Myocyte (in vitro differentiated cells): ENCODE measurements at places on chromosomes 1 and 21. TPM values are rescaled to one million over a fixed set of nuclear protein-coding genes. Genes with fewer than 3 reads are reported as not detected.

Gene FAM43B
- 0.08 TPM in 1 of 2 replicates, not detected in the other for total RNA-seq

Gene ELAVL4
- total RNA-seq: not detected in 2 replicates

Gene DYNLT5
- 0.26 TPM in 1 of 2 replicates, not detected in the other for total RNA-seq

Gene SLC45A3
- total RNA-seq: 12.1 and 12.7 TPM in 2 replicates

Gene LHX8
- total RNA-seq: not detected in 2 replicates

Gene TNNI3K
- total RNA-seq: 0.57 and 0.70 TPM in 2 replicates

Gene LHX4
- 0.40 and 0.94 TPM in 2 replicates for total RNA-seq

Gene TNFSF4
- total RNA-seq: 4.3 and 8.7 TPM in 2 replicates

Gene CFAP107
- not detected in 2 replicates for total RNA-seq

Gene ADCY10
- not detected in 2 replicates for total RNA-seq

Gene LRRC42
- 35.7 and 39.9 TPM in 2 replicates for total RNA-seq

Gene SPATA46
- not detected in 2 replicates for total RNA-seq

Gene CNIH3
- 6.3 and 14.7 TPM in 2 replicates for total RNA-seq

Gene TESK2
- 1.1 and 1.7 TPM in 2 replicates for total RNA-seq

Gene FCGR3A
- not detected in 2 replicates for total RNA-seq

Gene DCLRE1B
- 4.2 and 5.3 TPM in 2 replicates for total RNA-seq

Gene CXADR
- not detected in 2 replicates for total RNA-seq

Gene KRTAP12-2
- total RNA-seq: not detected in 2 replicates

Gene OR2T11
- total RNA-seq: not detected in 2 replicates

Gene UMODL1
- total RNA-seq: not detected in 2 replicates

Gene EPHA2
- 18.1 and 25.2 TPM in 2 replicates for total RNA-seq

Gene AQP10
- not detected in 2 replicates for total RNA-seq

Gene VCAM1
- 5.7 and 9.3 TPM in 2 replicates for total RNA-seq

Gene KIF21B
- total RNA-seq: 0.03 and 0.31 TPM in 2 replicates

Gene BMP8B
- total RNA-seq: 4.1 and 5.0 TPM in 2 replicates

Gene HRNR
- total RNA-seq: not detected in 2 replicates

Gene LIN28A
- total RNA-seq: not detected in 2 replicates

Gene SYT14
- total RNA-seq: 6.8 and 11.3 TPM in 2 replicates

Gene LEFTY2
- total RNA-seq: 0.78 and 1.7 TPM in 2 replicates

Gene FCGR3B
- total RNA-seq: not detected in 2 replicates

Gene FBXO2
- 1.0 TPM in 1 of 2 replicates, not detected in the other for total RNA-seq

Gene SYCP1
- not detected in 2 replicates for total RNA-seq

Gene FRRS1
- total RNA-seq: 4.1 and 5.6 TPM in 2 replicates

Gene DUSP23
- 14.9 and 26.5 TPM in 2 replicates for total RNA-seq

Gene TTC3
- total RNA-seq: 210 and 257 TPM in 2 replicates

Gene RUNX3
- not detected in 2 replicates for total RNA-seq

Gene UBXN10
- 0.03 TPM in 1 of 2 replicates, not detected in the other for total RNA-seq

Gene CFHR2
- not detected in 2 replicates for total RNA-seq

Gene ATF3
- 2.9 and 3.3 TPM in 2 replicates for total RNA-seq

Gene BACE2
- 21.3 and 23.2 TPM in 2 replicates for total RNA-seq

Gene C1orf167
- total RNA-seq: 4.8 and 5.1 TPM in 2 replicates

Gene LAMC2
- total RNA-seq: 1.7 and 2.3 TPM in 2 replicates

Gene RIMKLA
- not detected in 2 replicates for total RNA-seq

Gene TLR5
- total RNA-seq: 0.75 and 2.3 TPM in 2 replicates

Gene DNALI1
- total RNA-seq: 35.9 and 45.9 TPM in 2 replicates

Gene CD52
- total RNA-seq: not detected in 2 replicates

Gene WASF2
- 17.3 and 18.2 TPM in 2 replicates for total RNA-seq

Gene ATAD3C
- not detected in 2 replicates for total RNA-seq

Gene DTL
- 0.78 and 1.2 TPM in 2 replicates for total RNA-seq

Gene CCDC190
- total RNA-seq: 0.10 and 1.5 TPM in 2 replicates

Gene RNF186
- total RNA-seq: not detected in 2 replicates

Gene XCL2
- total RNA-seq: not detected in 2 replicates
